ENCODE measurements at places on chromosomes 3 and 15. TPM values are rescaled to one million over a fixed set of nuclear protein-coding genes. Genes with fewer than 3 reads are reported as not detected.

GRCh38 chr3:46846624-46847542 lies 16.4 kb downstream of the MYL3 start:
- DNase-seq: no peak

DNA sequence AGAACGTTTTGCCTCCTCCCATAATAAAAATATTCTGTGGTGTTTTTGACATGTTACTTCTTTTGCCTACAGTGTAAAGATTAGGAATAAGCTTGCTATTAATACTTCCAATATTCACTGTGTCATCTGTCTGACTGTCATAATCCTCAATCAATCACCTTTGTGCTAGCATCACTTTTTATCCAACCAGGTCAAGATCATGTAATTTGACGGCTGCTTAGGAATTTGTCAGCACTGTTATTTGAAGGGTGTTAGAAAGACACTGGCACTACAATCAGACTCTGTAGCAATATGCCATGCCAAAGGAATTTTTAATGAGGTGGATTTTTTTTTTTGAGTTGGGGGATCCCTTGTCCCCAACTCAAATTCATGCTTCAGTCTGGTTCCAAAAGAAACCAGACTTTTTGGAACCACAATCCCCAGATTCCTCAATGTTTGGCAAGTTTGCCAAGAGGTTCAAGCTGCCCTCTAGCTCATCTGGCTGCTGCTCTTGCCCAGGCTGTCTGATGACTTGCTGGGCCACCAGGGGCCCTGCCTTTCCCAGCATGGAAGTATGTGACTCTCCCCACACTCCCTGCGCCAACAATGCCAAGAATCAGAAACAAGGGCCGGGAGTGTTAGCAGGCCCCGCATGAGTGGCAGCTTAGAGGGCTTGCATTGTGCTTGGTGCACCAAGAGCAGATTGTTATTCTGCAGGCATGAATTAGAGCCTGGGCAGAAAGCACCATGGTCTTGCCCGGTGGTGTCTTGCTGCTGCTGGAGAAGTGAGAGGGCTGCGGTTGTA lies 58.6 kb upstream of the TSC22D2 start:
- DNase-seq: peak; percentile 84

GRCh38 chr3:180447136-180447535 lies 154.8 kb upstream of the TTC14 start:
- no peak for DNase-seq

GRCh38 chr3:128232376-128233178 lies 79.3 kb downstream of the EEFSEC start:
- no peak for DNase-seq

Gene MYNN
- polyA plus RNA-seq: 5.9 TPM

GRCh38 chr3:72287956-72288355 lies 503.0 kb upstream of the PROK2 start:
- DNase-seq: no peak

DNA sequence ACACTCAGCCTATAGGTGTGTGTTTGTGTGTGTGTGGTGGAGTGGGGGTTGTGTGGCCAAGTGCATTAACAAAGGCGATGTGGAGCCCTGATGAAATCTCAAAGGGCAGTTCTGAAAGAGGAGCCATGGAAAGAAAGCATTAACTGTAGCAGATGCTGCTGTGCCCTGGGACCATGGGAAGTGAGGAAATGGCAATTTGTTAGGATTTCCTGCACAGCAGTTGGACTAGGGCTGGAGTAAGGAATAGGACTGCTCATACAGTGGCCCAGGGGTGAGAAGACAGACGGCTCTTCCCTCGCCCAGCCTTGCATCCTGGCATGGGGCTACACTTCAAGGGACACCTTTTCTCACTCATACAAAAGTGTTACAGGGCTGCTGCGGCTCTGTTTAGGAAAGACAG lies 12.3 kb upstream of the ZBTB38 start:
- DNase-seq: no peak

DNA sequence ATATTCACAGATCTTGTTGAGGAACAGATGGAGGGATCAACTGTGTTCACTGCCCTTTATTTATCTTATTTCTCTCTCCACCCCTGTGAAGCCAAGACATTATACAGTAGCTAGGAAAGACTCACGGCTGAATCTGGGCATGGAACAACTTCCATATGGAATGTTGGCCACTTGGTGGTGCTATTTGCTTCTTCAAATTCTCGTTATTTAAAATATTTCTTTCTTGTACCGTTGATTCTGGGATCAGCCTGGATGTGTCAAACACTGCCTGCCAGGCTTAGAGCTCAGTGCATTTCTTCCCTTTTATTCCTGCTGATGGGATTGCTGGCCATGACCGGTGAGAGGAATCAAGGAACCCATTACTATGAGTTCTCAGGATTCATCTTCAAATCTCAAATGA lies 17.5 kb upstream of the GASK1A start:
- peak; percentile 38 for DNase-seq

DNA sequence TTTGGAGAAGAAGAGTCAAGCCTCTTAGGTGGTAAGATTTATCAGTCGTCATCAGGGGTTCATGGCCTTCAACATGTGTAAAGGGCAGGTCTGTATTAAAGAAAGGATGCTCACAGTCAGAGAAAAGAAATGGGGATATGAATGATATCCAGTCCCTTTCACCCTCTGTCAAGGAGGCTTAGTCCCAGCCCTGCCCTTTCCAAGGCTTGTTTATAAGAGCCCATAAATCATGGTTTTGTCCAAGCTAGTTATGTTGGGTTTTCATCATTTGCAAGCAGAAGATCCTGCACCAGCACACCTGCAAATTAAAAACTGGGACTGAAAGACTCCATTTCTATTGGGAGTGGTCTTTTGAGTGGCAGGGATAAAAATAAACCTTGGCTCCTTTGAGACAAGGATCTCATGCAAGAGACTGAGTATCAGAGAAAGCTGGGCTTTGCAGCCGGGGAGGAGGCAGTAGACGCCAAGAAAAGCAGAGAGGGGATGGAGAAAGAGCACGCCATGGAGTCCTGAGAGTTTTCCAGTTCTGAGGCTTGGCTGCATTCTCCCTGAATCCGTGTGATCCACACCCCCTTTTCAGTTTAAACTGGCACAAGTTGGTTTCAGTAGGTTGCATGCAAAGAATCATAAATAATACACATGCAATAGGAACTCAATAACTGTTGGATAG lies 12.6 kb upstream of the PDIA5 start:
- no peak for DNase-seq

DNA sequence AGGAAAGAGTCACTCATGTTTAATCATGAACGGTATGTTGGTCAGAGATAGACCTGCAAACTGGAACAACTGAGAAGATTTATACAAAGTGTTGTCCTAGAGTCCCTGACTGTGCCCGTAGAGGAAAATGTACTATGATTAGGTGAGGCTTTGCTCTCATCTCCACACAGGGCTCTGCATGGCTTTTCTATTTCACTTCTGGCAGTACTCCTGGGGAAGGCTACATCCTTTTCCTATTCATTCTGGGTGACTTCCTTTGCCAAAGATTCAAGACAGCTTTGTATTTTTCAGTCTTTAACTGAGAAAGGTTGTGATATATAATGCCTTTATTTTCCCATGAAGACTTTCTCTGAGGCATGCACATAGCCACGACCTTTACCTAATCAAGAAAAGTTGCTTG lies 414.7 kb downstream of the ZBTB20 start:
- DNase-seq: no peak
